CD4-positive, alpha-beta T cell treated with Interleukin-12 subunit alpha and Interleukin-12 subunit beta, for 1 hour (primary cell): ENCODE measurements at places on chromosomes 5 and 9.
A peak's percentile ranks its signal among the peaks of the same experiment; 100 is the strongest.

DNA sequence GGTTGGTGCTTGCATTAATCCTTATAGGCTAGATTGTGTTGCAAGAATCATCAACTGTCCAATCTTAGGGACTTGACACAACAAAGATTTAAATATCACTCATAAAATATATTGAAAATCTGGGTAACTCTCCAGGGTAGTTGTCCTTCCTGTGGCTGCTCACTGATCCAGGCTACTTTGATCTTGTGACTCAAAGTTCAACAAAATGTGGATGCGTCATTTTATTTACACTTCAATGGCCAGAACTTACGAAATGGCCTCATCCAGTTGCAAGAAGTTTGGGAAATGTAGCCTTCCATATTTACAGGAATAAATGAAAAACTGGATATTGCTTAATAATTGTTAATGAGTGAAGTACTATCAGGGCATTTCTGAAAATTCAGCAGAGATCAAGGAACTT lies 235.5 kb upstream of the ACTBL2 start:
- no peak for DNase-seq

- DNase-seq: no peak
These were observed 10.7 kb downstream of the PRRC2B start for GRCh38 chr9:131404581-131404980.

- DNase-seq: no peak
These were observed 21.9 kb upstream of the NDFIP1 start for GRCh38 chr5:142086679-142087078.

- DNase-seq: peak; percentile 36
These were observed 3.0 kb downstream of the RLN2 start for GRCh38 chr9:5301544-5301943.

- DNase-seq: no peak
These were observed 54.5 kb upstream of the GARNL3 start for GRCh38 chr9:127209948-127210640.

DNA sequence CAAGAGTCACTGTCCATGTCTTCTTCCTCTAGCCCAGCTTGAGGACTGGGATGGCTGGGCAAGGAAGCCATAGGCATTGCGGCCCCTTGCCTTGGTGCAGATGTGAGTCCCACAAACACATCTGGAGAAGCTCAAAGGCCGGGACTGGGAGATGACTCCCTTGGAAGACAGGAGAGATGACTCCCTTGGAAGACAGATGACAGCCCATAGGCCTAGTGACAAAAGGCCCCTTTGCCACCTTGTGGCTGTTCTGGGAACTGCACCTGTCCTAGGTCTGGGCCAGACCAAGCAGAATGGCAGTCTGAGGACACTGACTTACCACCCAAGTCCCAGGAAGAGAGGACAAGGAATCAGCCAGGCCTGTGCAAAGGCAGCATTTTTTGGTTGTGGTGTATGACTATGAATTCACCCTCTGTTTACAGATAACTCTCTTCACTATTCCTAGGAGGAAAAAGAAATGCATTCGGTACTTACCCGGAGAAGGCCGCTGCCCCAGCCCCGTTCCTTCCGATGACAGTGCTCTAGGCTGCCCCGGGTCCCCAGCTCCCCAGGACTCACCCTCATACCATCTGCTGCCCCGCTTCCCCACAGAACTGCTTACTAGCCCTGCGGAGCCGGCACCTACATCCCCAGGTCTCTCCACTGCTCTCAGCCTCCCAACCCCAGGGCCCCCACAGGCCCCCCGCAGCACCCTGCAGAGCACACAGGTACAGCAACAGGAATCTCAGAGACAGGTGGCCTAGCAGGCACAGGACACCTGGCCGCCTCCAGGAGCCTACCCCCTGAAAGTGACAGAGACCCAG lies 30.8 kb downstream of the SKP1 start:
- DNase-seq: peak; percentile 85
